Fibroblast of skin of left quadriceps (primary cell): ENCODE measurements at places on chromosomes 2 and 18.
A peak's percentile ranks its signal among the peaks of the same experiment; 100 is the strongest.

DNA sequence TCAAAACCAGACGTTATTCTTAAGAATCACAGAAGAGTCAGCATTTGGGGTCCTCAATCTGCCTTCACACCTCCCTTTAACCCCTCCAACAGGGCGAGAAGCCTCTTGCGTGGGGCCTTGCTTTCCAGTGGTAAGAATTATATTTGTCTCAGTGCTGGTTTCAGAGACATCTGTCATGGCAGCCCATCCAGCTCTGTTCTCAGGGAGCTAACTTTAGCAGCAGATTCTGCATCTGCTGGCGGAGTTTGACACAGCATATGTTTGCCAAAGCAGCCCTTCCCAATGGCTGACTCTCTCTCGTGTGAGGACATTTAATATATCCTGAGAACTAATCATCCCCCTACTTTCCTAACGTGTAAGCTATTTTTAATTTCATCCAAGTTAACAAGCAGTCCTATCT is 91.5 kb upstream of the BCL11A start:
- DNase-seq: no peak

- DNase-seq: no peak
Observed at GRCh38 chr2:26017464-26018183, 16.3 kb upstream of the RAB10 start.

DNA sequence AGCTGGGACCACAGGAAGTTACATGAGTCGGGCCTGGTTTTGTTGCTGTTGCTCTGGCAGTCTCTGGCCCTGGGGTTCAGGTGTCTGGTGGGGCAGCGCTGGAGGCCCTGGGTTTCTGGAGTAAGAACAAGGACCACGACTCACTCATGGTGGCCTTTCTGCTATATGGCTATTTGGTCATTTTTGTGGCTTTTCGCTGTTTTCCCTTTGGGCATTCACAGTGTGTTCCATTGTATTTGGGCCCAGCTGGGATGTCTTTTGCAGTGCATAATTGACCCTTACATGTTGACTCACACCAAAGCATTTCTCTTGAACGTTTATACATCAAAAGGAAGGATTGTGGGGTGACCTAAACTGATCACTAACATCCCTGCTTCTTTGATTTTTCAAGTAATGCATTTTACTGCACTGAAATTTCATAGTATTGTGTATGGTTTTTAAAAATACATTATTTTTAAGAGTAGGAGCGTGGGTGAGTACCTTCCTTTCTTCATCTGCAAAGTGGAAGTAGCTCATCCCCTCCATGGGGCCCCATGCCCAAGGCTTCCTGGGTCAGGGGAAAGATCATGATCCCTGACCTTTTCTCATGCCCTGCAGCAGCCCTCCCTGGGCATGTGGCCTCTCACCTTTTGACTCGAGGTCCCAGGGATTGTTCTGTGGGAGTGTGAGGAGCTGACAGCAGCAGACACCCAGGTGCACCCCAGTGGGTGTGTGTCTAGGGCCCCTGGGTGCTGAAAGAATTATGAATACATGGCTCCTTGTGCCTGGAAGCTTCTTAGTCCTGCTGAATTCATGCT is 225.5 kb downstream of the AGAP1 start:
- no peak for DNase-seq

- DNase-seq: no peak
Observed at GRCh38 chr2:23399674-23400261, 14.8 kb downstream of the KLHL29 start.

DNA sequence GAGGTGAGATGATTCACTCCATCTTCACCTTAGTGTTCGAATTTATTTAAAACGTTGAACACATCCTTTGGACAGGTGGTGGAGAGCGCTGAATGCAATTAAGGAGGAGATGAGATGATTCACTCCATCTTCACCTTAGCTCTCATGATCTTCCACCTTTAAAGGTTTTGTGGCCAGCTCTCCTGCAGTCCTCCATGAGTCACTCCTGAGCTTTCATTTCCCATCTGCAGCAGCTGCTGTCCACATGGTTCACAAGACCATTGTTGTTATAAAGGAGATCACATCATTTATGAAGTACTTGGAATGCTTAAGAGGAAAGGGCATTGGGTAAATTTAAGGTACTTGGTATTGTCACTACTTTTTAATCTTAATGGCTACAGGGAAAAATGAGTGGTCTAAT is 298.5 kb downstream of the PAX3 start:
- DNase-seq: peak; percentile 42

DNA sequence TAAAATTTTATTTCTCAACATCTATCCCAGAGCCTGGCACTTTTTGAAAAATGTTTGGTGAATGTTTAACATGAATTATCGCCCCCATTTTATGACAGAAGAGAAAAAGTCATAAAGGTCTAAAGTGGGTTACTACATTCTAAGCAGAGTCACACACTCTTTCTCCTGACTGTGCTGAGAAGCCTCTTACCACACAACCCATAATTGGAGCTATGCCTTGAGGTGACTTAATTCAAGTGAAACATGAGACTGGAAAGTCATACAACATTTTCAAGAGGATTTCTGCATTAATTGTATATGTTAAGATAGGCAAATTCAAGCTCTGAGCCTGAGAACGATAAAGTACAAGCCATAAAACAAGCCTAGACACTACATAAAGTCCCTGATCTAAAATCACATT is 3.1 kb upstream of the DSEL start:
- DNase-seq: peak; percentile 63

DNA sequence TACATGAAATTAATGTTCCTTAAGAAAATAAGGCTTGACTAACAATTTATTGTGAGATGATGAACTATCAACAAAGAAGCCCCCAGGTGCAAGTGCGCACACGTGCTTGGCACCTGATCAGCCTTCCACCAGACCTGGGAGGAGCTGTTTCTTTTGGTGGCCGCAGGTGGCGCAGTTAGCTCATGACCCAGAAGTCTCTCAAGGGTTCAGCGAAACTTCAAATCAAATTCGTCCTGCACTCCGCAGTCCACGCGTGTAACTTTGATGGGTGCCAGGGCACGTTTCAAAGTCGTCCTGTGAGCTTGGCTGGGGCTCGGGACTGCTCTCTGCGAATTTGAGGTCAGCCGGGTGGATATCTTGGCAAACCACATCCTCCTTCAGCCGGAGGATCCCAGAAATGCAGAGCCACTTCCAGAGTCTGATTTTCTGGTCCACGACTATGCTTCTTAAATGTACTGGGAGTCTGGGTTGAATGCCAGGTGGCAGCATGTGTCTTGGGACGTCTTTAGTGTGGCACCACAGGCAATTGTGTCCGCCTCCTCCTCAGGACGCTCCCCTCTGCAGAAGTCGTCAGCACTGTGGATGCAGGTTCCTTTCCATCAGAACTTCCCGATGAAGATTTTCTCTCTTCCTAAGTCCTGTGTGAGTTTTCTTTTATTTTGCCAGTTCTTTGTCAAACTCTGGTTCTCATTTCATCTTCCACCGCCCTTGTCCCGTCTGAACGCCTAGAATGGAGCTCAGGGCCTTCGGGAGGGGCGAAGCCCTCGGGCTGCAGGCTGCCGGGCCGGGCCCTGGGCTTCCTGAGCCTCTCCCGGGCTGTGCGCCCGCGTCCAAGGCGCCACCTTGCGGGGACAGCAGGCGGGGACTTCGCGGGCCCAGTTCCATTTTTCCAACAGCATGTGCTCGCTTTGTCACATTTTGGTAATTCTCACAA is 61.3 kb upstream of the RAPGEF4 start:
- DNase-seq: no peak

DNA sequence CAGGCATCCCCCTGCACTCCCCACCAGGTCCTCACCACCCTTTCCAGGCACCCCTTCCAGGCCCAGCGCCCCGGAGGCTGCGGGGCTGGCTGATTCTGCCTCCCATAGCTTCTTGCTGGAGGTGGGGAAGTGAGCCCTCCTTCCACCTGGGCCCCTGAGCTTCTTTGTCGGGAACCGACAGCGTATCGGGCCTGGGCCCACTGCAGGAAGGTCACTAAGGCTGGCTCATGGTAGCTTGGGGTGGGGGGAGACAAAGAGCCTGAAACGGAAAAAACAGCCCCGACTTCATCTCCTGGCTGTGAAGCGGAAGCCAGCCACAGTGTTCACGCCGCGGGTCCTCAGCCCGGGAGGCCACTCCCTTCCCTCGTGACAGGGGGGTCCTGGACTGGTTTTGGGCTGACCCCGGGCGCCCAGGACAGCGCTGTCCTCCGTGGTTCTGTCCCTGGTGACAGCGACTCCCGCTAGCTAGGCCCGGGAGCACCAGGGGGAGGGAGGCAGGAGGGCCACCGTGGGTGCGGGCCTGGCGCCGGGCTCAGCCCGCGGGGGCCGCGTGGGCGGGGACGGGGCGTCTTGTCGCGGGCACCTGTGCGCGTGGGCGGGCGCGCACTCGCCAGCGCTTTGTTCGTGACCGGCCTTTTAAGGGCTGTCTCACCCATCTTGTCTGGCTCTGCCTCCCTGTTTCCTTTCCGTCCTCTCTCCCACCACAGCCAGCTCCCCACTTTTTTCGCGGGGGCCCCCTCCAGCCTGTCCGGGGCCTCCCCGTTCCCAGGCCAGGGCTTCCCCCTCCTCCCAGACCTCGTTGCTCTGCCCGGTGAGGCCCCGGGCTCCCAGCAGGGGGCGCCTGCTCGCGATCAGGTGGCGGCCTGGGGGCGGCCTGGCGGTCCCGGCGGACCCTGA is 64.9 kb downstream of the DNMT3A start:
- DNase-seq: no peak

GRCh38 chr2:139367416-139367815 is 587.2 kb upstream of the NXPH2 start:
- no peak for DNase-seq

DNA sequence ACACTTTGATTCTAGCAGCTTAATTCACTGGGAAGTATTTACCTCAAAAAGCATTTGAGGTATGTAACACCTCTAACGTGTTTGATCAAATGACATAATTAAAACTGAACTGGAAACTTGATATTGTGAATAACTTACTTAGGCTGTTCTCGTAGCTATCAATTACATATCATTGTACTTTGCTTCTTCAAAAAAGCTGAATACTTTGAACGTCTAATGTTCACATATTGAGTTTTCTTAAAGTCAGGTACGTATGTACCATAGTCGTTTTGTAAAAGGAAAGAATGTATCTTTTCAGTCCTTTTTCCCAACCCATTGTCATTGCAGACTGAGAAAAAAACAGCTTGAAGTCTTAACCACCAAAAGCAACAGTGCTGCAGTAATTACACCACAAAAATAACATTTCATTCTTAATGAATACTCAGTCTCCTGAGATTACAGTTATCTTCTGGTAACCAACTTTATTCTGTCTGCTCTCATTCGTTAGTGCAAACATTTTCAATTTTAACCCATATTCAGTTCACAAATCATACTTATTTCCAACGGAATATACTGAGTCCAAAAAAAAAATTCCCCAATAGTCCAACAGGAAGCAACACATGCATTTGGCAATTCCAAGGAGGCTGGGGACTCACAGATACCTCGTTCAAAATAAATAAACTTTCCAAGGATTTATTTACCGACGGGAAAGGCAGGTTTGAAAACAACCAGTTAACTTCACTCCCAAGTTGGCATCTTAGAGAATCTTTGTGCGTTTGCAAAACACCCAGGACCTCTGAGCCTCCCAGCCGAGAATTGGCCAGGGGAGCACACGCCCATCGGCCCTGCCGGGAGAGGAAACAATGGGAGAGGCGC is 1.1 kb downstream of the CHN1 start:
- no peak for DNase-seq
